Skeletal muscle cell (primary cell): ENCODE measurements at places on chromosomes 2 and 18.

DNA sequence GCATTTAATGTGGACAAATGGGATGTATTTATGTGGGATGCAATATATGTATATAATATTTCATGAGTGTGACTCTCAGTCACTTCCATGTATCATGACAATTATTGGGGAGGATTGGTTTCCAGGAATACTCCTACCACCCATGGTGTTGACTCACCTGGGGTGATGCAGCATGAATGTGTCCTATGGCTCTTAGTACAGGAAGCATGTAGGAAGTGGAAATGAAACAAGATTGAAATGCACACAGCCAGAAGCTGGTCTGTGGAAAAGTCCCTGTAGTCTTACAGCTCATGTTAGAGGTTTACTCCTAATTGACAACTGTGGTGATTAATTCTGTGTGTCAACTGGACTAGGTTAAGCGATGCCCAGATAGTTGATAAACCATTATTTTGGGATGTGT, 89.3 kb upstream of the HAAO start:
- no peak for DNase-seq

GRCh38 chr2:238684362-238685326, 163.2 kb upstream of the TWIST2 start:
- peak; percentile 99 for DNase-seq

DNA sequence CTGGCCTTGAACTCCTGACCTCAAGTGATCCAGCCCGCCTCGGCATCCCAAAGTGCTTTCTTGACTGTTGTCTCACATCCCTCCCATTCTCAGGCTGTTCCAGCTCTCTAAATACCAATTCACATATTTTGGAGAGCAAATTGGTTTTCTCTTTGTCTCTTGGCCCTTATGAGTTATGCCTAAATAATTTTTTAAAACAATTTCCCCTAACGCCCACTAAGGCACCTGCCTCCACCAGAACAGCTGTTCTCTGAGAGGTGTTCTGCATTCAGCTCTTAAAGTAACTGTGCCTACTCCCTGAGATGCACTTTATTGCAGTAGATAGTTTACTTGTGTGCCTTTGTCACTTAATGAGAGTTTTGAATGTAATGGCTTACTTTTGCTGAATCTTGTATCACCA, 6.9 kb downstream of the CCDC195 start:
- peak; percentile 12 for DNase-seq

DNA sequence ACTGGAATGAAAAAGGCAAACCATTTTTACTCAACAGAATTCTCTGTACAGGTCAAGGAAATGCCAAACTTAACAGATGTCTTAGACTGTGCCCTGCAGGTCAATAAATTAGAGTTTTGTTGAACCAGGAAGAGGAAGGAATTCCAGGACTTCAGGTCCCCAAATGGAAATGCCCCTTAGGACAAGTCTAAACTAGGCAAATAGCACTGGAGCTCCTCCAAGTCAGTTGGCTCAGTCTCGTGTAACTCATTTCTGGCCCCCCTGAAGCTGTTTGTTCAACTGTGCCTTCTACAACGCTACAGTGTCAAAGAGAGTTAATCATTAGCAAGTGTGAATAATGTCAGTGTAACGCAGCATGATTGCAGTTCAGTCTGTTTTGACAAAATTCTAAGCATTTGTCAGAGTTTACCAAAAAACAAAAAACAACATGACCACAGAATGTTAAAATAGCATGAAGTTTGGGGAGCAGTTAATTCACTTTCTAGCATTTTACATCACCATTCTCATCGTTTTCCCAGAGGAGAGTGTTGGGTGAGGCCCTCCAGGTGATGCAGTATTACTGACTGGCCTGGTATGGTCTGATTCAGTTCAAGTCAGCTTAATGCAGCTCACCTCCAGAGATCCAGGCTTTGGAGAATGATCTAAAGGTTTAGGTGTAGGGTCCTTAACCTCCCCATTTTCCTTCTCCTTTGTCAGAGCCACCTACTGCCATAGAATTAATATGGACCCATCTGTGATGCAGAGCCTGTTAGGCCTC, 108.1 kb downstream of the AQP4 start:
- no peak for DNase-seq

DNA sequence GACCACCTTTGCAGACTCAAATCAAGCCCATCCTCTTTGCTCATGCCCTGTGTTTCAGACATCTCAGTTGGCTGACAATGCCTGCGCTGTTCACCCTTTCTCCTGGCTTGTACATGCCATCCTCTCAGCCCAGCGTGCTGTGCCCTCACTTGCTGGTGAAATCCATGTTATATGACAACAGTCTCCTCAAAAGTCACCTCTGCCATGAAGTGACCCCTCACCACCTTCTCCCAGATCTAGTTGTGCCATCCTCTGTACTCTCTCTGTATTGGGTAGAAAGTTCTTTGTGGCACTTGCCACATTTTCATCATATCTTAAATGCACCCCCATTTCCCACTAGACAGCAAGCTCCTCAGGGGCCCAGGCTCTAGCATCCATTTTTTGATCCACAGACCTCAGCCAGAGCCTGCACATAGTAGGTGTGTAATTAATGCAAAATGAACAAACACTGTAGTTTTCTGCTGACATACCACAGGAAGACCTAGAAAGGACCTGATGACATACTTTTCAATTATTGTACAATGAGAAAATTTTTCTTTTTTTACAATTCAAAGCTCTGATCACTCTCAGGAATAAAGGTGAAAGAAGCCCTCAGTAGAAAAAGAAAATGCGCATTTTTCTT, 22.8 kb downstream of the ZEB2 start:
- DNase-seq, result no peak

GRCh38 chr2:66202586-66202985, 232.3 kb upstream of the MEIS1 start:
- no peak for DNase-seq

DNA sequence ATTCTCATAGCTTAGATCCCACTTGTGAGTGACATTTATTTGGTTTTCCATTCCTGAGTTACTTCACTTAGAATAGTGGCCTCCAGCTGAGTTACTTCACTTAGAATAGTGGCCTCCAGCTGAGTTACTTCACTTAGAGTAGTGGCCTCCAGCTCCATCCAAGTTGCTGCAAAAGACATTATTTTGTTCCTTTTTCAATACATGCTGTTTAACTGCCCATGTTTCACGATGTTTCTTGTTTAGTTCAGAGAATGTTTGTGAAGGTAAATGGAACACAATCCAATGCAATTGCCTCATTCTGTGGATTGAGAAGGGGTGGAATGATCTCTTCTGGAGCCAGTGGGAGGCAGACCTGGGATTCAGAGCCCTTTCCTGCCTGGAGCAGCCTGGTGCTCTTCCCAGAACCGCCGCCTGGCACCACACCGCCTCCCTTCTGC, 273.5 kb upstream of the ATP5MC3 start:
- DNase-seq, result no peak

DNA sequence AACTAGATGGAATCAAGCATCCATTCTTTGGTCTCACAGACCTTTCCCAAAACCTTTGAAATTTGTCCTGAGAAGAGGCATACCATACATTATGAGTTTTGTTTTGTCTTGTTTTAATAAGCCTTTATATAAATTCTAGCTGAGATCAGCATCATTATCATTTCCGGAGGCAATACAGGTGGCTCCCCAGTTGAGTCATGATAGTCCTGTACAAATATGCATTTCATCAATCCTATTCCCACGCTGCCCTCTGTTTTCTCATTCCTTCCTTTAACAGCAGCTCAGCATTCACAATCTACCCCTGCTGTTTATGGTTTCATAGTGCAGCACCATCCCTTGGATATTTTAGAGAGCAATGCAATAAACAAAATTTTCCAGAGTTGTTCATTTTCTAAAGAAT, 216.7 kb downstream of the TXNL1 start:
- no peak for DNase-seq

GRCh38 chr2:149075853-149076252, 37.4 kb downstream of the LYPD6B start:
- DNase-seq, result no peak
